ENCODE measurements at places on chromosomes 13 and 19.

GRCh38 chr13:112643759-112644459 is 45.9 kb upstream of the ATP11A start:
- no peak for DNase-seq

- peak; percentile 9 for DNase-seq
These were observed 77.0 kb downstream of the TM9SF2 start for GRCh38 chr13:99577934-99578917.

- no peak for DNase-seq
These were observed 12.5 kb upstream of the SUPT20H start for GRCh38 chr13:37072024-37072423.

GRCh38 chr19:16894080-16894479 is 5.3 kb downstream of the F2RL3 start:
- DNase-seq: no peak

DNA sequence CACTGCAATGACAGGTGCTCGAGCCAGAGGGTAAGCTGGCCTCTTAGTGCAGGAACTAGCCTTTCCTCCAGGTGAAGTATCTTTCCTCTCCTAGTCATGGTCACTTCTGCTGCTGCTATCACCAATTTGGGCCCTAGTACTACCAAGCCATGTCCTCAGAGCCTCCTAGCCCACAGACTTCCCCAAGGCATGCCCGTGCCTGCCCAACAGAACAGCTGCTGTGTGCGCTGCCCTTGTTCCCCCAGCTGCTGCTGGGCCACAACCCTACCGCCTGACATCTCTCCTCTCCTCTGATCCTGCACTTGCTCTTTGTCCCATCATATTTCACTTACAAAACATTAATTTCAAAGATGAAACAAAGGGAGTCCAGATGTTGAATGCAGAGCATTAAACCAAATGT is 168.5 kb upstream of the FREM2 start:
- peak; percentile 88 for DNase-seq

DNA sequence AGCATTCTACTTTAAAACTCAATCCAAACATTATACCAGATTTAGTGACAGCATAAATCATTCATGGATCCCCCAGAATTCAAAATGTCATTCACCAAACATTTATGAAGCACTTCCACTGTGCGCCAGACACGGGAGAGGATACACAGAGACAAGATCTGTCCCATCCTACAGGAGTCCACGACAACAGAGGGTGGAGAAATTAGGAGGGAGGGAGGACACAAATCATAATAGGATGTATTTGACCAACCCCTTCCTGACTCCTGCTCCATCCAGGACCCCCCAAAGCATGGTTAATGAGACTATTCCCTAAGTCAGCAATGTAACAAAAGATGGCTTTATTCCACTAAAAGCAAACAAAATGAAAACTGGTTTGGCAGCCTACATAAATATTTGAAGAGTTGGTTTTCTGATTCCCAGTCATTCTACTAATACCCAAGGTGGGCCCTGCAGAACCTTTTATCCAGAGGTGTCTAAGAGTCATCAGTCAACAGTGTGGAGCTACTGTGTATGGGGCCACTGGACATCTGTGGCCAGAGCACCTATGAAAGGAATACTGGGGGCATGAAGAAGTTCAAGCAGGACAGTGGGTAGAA is 62.8 kb upstream of the DOCK9 start:
- no peak for DNase-seq

GRCh38 chr13:110873639-110874507 is 41.0 kb downstream of the ANKRD10 start:
- DNase-seq: peak; percentile 17

DNA sequence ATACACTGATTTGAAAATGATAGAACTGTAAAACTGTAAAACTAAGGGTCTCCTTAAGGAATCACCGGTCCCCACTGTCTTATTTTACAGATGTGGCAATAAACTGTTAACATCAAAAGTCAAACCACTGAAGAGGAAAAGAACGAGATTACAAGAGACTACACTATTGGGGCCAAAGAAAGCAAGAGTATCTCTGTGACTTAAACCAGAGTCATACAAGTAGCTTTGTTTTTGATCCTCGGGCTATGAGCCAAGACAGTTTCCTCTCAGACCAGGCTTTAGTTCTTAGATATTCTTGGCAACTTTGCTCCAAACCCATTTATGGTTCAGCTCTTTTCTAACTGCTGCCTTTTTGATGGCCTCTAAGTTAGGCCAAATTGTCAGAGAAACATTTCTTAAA is 113.8 kb downstream of the TBC1D4 start:
- peak; percentile 58 for DNase-seq

- no peak for DNase-seq
These were observed 63.9 kb downstream of the STK24 start for GRCh38 chr13:98512774-98513665.

DNA sequence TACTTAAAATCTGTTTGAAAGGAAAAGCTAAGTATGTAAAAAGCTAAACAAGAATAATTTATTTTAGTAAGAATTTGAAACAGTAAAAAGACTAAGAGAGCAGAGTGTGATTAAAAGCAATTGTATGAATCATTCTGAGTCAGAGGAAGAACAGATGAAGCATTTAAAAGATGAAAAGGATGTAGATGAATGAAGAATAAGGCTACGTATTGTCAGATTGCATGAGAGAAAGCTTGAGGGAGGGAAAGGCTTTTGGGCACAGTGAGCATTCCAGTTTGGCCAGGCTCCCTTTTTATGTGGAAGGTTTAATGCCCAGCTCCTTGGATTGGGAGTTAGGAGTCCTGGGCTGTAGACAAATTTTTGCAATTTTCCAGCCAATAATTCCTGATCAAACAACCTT is 117.7 kb downstream of the FREM2 start:
- DNase-seq: no peak

DNA sequence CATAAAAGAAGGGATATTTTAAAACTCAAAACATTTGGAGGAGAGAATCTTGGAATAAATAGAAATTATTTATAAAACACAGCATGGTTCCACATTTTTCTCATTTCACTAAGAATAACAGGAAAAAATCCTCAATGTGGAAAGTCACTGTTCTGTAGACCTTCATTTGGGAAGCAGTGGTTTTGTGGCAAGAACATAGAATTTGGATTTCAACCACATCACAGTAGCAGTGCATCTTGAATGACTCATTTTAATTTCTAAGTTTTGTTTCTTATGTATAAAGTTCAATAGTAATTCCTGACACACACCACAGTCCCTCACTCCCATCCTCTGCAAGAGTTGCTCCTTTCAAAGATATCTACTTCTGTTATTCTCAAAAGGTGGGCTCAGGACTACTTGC is 264.0 kb downstream of the ENOX1 start:
- DNase-seq: peak; percentile 65

DNA sequence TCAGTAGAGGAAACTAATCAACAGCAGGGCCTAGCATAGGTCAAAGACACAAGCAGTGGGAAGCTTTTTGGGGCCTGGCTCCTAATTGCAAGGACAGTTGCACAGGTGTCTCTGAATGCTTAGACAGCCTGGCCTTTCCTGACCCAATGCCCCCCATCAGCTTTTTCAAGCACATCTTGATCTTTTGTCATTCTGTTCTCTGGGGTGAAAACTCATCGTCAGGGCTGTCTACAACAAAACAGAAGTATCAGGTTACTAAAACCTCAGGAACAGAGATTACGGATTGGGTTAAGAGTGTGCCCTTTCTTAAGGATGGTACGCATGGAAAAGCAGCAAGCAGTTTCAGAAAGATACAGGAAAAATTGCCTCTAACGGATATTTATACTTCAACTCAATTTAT is 8.3 kb upstream of the ZNF254 start:
- no peak for DNase-seq

DNA sequence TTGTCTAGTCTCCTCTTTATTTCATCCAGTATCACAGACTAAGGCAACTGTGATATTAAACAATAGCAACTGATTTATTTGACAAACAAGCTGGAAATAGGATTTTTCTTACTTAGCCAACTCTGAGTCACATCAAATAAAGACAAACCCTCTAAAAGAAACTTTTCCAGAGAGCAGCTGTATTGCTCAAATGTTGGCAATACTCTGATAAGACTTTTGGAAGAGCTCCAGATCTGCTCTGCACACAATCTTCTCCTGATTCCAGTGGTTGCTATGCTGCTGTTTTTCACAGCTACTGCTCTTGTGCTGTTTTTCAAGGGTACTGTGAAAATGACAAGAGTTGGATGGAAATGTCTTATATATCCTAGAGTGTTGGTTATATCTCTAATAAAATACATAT is 1479.2 kb downstream of the SLITRK5 start:
- no peak for DNase-seq

GRCh38 chr19:1424192-1424955 is 13.8 kb upstream of the RPS15 start:
- DNase-seq: no peak

DNA sequence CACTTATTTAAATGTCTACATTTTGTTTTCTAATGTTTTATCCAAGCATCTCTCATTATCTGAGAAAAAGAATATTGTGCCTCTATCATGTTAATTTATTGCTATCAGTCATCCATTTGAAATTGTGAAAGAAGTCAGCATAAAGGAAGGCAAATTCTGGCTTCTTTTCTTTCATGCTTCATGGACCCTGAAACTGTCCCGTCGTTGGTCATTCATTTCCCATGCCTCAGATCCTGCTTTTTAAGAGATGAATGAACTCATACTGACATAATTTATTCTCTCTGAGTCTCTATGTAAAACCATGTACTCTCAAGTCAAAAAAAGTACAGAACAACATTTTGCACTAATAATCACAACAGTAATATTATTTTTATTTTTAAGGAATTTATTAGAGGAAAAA is 2512.0 kb downstream of the PCDH9 start:
- DNase-seq: no peak

DNA sequence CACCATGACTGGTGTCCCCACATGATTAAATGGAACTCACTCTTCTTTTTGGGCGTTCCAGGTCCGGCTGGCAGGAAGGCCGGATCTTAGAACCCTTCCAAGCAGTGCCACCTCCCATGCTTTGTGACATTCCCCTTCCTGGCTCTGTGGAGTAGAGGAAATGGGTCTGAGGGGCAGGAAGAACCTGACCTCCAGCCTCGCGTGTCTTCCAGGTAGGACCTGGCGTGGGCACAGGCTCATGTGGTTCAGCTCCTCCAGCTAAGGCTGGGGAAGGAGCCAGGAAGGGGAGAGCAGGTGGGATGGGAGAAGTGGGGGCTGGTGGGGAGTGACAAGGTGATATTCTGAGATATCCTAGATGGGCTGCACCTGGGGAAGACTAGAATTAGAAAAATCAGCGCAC is 2.1 kb downstream of the TMEM255B start:
- DNase-seq: no peak

DNA sequence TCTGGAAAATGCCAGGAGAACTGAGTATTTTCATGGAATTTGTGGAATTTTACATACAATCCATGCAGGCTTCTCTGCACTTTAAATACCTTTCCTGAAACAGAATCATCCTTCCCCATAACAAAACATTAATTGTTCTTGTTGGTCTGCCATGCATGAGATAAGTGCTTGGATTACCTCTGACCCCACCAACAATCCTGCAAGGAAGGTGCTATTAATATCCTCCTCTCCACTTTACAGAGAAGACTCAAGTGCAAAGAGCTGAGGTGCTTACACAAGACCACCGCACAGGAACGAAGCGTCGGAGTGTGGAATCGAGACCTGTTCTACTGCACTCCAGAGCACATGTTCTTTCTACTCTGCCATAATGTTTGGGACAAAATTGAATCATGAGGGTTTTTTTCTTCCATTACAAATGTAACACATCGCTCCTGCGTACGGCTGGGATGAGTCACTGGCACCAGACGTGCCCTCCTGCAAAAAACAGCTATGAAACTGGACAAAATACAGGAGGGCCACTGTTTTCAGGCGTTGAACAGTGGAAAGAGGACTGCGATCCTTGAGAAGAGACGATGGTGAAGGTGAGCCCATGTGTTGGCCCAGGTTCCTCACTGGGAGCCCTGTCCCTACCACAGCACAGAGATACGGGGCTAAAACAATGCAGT is 12.9 kb upstream of the LRRC4B start:
- no peak for DNase-seq

GRCh38 chr19:13861392-13861713 is 15.6 kb upstream of the NANOS3 start:
- DNase-seq: no peak

DNA sequence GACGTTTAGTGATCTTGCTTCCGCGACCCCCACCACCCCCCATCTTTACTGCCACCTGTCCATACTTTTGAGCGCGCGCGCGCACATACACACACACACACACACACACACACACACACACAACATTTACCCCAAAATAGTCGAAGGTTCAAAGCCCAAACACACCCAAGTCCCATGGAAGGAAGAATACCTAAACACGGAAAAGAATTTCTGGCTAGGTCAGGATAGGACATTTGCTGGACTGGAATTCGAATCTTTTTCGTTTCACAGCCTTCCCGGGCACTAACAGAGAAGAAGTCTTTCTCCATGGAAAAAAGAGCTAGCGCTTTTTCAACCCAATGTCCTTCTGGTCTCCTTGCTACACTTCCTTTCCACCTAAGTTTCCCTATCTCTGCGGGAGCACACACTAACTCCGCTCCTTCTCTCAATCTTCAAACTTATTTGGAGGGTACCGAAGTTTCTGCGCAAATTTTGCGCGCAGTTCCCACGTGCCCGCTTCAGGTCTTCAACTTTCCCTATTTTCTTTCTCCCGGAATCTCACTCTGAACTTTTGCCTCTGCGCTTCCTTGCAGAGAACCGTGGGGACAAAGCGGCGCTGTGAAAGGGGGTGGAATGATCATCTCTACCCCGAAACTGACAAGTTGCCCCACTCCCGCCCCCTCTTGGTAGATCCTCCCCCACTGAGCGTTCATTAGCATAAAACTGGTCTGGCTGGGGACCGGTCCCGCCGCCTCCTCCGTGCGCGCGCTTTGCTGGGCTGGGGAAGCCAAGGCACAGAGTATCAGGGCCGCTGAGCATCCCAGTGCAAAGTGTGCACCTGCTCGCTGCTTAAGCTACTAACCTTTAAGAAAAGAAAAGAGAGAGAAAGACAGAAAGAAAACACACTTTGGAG is 2.7 kb downstream of the DACH1 start:
- DNase-seq: no peak

DNA sequence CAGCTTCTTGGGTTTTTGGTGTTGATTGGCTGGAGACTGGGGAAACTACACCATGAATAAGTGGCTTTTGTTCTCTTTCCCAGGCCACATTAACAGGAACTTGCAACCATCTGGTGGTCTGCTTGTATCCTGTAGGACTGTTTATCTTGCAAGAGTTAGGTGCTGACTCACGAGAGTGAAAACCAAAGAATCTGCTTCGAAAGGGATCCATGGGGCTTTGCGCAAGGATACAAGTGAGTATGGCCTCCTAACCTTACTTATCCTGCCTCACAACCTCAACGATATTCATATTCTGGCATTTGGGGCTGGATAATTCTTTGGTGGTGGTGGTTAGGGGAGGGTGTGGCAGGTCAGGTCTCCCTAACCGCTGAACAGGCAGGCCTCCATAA is 4.7 kb upstream of the SIGLECL1 start:
- peak; percentile 57 for DNase-seq

- DNase-seq: no peak
These were observed 60.7 kb upstream of the RFXAP start for GRCh38 chr13:36758345-36758744.

DNA sequence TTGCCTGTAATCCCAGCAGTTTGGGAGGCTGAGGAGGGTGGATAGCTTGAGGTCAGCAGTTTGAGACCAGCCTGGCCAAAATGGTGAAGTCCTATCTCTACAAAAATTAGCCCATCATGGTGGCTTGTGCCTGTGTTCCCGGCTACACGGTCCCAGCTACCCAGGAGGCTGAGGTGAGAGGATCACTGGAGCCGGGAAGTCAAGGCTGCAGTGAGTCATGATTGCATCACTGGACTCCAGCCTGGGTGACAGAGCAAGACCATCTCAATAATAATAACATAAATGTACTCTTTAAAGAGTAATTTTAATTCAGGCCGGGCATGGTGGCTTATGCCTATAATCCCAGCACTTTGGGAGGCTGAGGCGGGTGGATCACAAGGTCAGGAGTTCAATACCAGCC is 38.7 kb downstream of the SKA3 start:
- no peak for DNase-seq

Measured in myocyte (in vitro differentiated cells).